ENCODE measurements at places on chromosomes 1 and 21. TPM values are rescaled to one million over a fixed set of nuclear protein-coding genes. Genes with fewer than 3 reads are reported as not detected.

Gene USH2A
- total RNA-seq = not detected

Gene NBPF20
- 2.3 TPM for total RNA-seq

Gene NUDT4B
- total RNA-seq = 29.7 TPM

Gene UBR4
- total RNA-seq = 70.2 TPM

Gene C1orf115
- 0.58 TPM for total RNA-seq

Gene AMY2A
- not detected for total RNA-seq

Gene SYNC
- 20.5 TPM for total RNA-seq

Gene ANKRD45
- total RNA-seq = 0.28 TPM

Gene OLFML2B
- total RNA-seq = 1.2 TPM

Gene SLFNL1
- 0.28 TPM for total RNA-seq

Gene EPHA2
- 33.5 TPM for total RNA-seq

Gene C1orf87
- total RNA-seq = not detected

Gene UCHL5
- total RNA-seq = 26.2 TPM

Gene FAAH
- 2.0 TPM for total RNA-seq
